ENCODE measurements at places on chromosomes 1 and 21. TPM values are rescaled to one million over a fixed set of nuclear protein-coding genes. Genes with fewer than 3 reads are reported as not detected.
A peak's percentile ranks its signal among the peaks of the same experiment; 100 is the strongest.

DNA sequence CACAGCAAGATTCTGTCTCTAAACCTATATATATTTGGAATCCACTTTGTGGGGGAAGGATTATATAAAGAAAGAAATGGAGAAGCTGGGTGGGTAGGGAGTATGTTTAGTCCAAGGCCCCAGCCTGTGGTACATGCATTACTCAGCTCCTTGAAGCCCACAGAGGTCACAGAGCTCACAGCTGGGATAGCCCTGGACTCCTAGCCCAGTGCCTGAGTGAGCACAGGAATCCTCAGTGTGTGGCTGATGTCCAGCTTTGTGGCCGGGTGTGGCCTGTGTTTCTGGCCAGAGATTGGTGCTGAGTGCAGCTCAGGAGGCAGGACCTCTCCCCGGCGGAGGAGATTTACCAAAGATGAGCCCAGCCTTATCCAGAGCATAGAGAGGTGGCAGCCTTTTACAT is 7.6 kb downstream of the CAPN9 start:
- peak; percentile 81 for DNase-seq

DNA sequence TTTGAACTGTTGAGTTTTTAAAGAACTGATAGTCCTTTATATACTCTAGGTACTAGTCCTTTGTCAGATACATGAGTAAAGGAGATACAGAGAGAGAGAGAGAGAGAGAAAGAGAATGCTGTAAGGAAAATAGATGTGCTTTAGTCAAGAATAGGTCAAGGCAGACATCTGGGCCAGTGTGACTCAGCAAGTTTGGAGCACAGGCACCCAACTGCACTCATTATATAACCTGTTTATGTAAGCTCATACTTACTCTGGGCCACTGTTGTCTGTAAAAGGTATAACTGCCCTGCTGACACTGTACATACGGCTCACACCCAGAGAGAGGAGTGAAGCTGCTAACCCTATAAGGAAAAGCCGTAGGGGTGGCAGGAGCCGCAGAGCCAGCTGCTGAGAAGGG is 32.2 kb upstream of the AKT3 start:
- DNase-seq: no peak

DNA sequence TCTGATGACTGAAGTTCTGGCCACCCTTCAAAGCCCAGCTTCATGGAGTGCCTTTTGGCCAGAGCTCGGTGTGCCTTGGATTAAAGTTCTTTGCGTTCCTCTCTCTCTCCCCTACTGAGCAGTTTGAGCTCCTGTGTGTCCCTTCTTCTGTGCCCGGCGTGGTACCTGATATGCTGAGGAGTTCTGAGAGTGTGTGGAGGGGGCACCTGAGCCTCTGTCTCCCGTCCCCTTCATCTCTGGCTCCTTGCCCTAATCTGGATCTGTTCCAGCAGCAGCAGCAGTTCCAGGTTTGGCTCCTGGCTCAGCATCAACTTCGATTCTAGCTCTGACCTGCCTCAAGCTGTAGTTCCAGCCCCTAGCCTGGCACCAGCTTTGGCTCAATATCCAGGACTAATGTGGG is 25.1 kb upstream of the MYCL start:
- DNase-seq: no peak

DNA sequence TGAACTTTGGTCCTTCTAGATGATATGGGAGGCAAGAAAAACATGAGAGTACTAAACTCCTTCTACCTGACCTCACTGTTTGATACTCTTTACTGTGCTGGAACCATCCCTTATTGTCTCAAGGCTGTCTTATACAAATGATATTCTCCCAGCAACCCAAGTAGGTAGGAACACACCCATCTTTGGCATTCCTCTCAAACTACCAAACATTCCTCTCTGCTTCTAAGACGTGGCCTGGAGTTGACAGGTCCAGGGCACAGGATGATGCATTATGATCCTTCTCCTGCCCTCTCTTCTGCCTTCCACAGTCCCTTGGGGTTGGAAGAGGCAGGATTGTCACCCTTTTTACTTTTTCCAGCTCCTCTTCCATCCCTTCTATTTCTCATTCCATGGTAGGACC is 90.5 kb downstream of the SPATA17 start:
- no peak for DNase-seq

DNA sequence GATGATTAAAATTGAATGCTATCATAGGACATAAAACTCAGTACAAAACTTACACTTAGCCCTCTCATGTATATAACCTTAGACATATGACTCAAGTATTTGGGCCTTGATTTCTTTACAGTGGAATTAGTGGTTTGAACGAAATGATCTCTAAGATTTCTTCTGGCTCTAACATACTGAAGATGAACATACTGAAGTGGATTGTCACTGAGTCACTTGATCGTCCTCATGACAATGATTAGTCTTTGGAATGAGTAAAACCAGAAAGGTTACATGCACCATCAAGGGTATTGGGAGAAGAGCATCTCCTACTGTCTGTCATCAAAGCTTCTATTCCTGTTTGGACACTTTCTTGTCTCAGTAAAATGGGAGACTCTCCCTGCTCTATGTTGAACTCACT is 17.4 kb downstream of the FMN2 start:
- DNase-seq: no peak

Gene PKNOX1
- total RNA-seq: 18.1 TPM

Gene FCGR3A
- total RNA-seq: 117 TPM

Measured in mesenteric fat pad (tissue), 1 donor.